Activated gamma-delta T cell treated with anti-CD3 and anti-CD28 coated beads, Interleukin-2, amount 50 U/mL, for 16 hours (primary cell): ENCODE measurements at places on chromosomes 7 and 10.

- DNase-seq: no peak
Measured at GRCh38 chr7:76377186-76377918, 18.6 kb upstream of the YWHAG start.

GRCh38 chr7:64046041-64046389, 781 bp downstream of the ZNF727 start:
- no peak for DNase-seq

DNA sequence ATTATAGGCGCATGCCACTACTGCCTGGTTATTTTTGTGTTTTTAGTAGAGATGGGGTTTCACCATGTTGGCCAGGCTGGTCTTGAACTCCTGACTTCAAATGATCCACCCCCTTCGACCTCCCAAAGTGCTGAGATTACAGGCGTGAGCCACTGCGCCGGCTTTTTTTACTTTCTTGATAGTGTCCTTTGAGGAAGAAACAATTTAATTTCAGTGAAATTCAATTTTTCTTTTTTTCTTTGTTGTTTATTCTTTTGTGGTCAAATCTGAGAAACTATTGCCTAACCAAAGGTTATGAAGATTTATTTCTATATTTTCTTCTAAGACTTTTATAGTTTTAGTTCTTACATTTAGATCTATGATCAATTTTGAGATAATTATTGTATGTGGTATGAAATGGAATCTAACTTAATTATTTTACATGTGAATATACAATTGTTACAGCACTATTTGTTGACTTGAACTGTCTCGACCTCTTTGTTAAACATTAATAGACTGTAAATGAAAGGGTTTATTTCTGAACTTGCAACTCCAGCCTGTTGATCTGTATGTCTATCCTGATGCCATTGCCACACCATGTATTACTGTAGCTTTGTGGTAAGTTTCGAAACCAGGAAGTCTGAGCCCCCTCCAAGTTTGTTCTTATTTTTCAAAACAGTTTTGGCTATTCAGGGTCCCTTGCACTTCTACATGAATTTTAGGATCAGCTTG, 19.8 kb upstream of the RASSF4 start:
- no peak for DNase-seq

GRCh38 chr10:96321822-96322221, 17.6 kb downstream of the DNTT start:
- no peak for DNase-seq

- DNase-seq: no peak
Measured at GRCh38 chr10:78529262-78529661, 495.6 kb downstream of the RPS24 start.

DNA sequence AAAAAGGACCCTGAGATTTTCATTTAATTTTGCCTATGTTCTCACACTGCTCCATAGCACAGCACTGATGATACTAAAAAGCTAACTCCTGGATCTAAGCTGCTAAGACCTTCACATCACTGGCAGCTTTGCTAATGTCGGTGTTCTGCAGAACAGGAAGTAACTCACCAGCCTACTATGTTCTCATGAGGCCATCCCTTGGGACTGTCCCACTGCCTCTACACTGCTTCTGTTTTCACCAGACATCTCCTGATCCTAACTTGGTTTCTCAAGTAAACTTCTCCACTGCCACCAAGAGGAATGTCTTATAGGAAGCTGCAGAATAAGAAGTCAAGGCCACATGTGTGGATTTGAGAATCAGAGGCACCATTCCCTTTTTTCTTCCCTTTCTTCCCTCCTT, 15.1 kb downstream of the HTR7 start:
- DNase-seq: no peak
